Psoas muscle (tissue), 8 donors: ENCODE measurements at places on chromosomes 12 and 14. TPM values are rescaled to one million over a fixed set of nuclear protein-coding genes. Genes with fewer than 3 reads are reported as not detected.

- H3K4me3 ChIP-seq: no peak overlapping the region
- no peak for DNase-seq
- H3K36me3 ChIP-seq: no peaks in the 10 kb centered on the region
Observed at GRCh38 chr12:119024356-119024755, 43.0 kb downstream of the SRRM4 start.

GRCh38 chr12:65765436-65765813 is 58.9 kb upstream of the HMGA2 start:
- no peaks in the 10 kb centered on the region for H3K27me3 ChIP-seq
- no peaks in the 10 kb centered on the region for H3K36me3 ChIP-seq
- H3K27ac ChIP-seq: no peak overlapping the region
- no peaks in the 10 kb centered on the region for H3K4me1 ChIP-seq
- no peak for DNase-seq

DNA sequence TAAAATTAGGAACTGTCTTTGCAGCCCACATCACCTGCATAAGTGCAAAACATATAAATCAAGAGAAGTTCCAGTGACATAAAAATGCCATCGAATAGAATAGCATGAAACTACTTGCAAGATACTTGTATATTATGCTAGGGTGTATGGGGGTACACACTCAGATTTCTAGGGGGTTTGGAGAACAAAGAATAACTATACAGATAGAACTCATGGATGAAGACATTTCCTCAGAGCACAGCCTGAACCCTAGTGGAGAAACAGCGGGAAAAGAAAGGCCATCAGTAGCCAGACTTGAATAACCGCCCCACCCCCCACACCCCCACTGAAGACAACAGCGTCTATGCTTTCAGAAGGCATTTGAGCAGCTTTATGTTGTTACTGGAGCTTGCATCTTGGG is 425.8 kb downstream of the NPAS3 start:
- H3K36me3 ChIP-seq: no peaks in the 10 kb centered on the region
- no peaks in the 10 kb centered on the region for H3K27me3 ChIP-seq
- DNase-seq: no peak
- no peak overlapping the region for H3K27ac ChIP-seq
- H3K4me1 ChIP-seq: peaks cover 3% of the 10 kb centered on the region

DNA sequence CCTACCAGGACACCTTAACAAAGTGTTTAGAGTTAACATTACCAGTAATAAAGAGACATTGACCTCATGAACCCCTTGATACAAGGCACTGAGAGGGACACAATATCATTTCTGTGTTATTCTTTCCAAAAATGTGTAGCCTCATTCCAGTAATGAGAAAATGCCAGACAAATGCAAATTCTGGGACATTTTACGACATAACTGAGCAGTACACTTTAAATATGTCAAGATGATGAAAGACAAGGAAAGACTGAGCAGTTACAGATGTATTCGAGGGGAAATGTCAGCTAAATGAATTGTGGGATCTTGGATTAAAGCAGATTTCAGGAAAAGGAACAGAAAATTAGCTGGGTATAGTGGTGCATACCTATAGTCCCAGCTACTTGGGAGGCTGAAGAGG is 255.6 kb downstream of the ERC1 start:
- no peaks in the 10 kb centered on the region for H3K27me3 ChIP-seq
- H3K36me3 ChIP-seq: no peaks in the 10 kb centered on the region
- H3K4me1 ChIP-seq: no peaks in the 10 kb centered on the region
- no peak overlapping the region for H3K4me3 ChIP-seq
- H3K27ac ChIP-seq: no peak overlapping the region

DNA sequence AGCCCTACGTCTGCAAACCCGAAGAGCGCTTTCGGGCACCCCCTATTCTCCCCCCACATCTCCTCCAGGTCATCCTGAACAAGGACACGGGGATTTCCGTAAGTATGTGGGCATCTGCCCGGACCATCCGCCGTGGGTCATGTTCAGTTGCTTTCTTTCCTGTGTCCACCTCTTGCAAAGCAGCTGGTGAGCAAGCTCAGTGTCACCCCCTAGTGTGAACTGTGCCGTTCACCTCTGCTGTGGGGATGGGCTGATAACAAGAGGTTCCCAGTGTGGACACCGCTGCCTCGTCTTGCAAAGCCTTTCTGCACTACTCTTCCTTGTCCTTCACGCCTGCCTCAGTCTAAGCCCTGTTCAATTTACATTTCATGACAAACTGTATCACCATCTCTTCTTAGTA is 8.6 kb downstream of the PRKAB1 start:
- peaks cover 8% of the 10 kb centered on the region for H3K4me1 ChIP-seq
- peaks cover 100% of the 10 kb centered on the region for H3K36me3 ChIP-seq
- no peak overlapping the region for H3K4me3 ChIP-seq
- H3K27me3 ChIP-seq: no peaks in the 10 kb centered on the region

DNA sequence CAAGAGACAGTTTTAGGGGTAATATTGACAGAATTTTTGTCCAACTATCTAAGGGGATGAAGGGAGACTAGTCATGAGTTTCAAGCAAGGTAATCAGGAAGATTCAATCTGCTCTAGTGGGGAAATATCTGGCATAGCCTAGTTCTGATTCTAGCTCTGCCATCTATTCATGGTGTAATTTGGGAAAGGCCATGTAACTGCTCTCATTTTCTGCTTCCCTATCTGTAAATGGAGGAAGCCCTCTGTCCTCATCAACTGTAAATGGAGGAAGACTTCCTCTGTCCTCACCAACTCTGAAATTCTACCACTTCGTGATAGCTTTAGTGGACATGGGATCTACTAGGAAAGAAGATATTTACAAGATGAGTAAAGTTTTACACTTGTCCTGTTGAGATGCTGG is 37.9 kb downstream of the BHLHE41 start:
- H3K27me3 ChIP-seq: no peaks in the 10 kb centered on the region
- no peak overlapping the region for H3K4me3 ChIP-seq
- no peaks in the 10 kb centered on the region for H3K4me1 ChIP-seq
- no peaks in the 10 kb centered on the region for H3K36me3 ChIP-seq

- no peak overlapping the region for H3K4me3 ChIP-seq
- no peak overlapping the region for H3K27ac ChIP-seq
- H3K27me3 ChIP-seq: no peaks in the 10 kb centered on the region
- DNase-seq: no peak
- no peaks in the 10 kb centered on the region for H3K36me3 ChIP-seq
- no peaks in the 10 kb centered on the region for H3K4me1 ChIP-seq
Observed at GRCh38 chr12:113413488-113413939, 8.7 kb upstream of the SDSL start.

Gene ZFHX2
- 0.62 TPM for total RNA-seq

GRCh38 chr12:68304626-68305025 is 27.5 kb downstream of the MDM1 start:
- H3K36me3 ChIP-seq: no peaks in the 10 kb centered on the region
- H3K4me3 ChIP-seq: no peak overlapping the region
- no peaks in the 10 kb centered on the region for H3K4me1 ChIP-seq
- no peaks in the 10 kb centered on the region for H3K27me3 ChIP-seq

Gene ADGRD1
- total RNA-seq: 2.1 TPM

GRCh38 chr14:67971627-67972625 is 152.3 kb downstream of the RAD51B start:
- peaks cover 14% of the 10 kb centered on the region for H3K4me1 ChIP-seq
- no peak for DNase-seq
- peak overlapping the region; percentile 41 for H3K27ac ChIP-seq
- no peaks in the 10 kb centered on the region for H3K27me3 ChIP-seq

Gene ITGA7
- 399 TPM for total RNA-seq

Gene LTBR
- total RNA-seq: 37.3 TPM

Gene OLR1
- 0.56 TPM for total RNA-seq

GRCh38 chr12:101653503-101653902 is 43.9 kb upstream of the CHPT1 start:
- no peaks in the 10 kb centered on the region for H3K4me1 ChIP-seq
- no peak overlapping the region for H3K4me3 ChIP-seq
- H3K36me3 ChIP-seq: peaks cover 3% of the 10 kb centered on the region
- H3K27ac ChIP-seq: no peak overlapping the region
- no peak for DNase-seq

GRCh38 chr12:6052940-6053329 is 71.5 kb downstream of the VWF start:
- H3K4me1 ChIP-seq: no peaks in the 10 kb centered on the region
- H3K4me3 ChIP-seq: no peak overlapping the region
- H3K27ac ChIP-seq: no peak overlapping the region
- no peaks in the 10 kb centered on the region for H3K36me3 ChIP-seq
- DNase-seq: no peak

DNA sequence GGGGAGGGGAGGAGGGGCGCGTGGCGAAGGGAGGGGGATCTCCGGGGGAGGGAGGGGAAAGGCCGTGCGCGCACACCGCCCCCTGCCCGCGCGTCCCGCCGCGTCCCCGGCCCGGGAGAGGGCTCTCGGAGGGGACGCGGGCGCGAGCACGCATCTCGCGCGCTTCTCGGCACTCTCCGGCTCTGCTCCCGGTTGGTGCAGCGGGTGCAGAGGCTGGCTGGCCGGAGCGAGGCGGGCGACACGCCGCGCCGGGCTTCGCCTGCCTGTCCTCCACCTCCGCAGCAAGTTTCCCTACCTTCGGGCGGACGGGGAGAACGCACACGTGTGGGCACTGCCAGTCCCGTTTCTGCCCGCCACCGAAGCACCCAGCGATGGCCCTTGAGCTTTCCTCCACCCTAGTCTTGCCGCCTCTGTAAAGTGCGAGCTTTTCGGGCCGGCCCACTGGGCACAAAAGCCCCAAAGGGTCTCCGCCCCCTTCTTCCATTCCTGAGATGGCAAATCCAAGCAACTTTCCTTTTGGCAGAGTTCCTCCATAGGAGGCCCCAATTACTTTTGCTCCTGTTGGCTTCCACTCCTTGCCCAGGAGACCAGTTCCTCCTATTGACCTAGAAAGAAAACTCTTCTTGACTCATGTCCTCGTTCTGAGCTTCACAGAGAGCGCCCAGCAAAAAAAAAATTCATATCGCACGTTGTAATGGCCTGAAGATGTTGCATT is 363 bp upstream of the CSAD start:
- no peaks in the 10 kb centered on the region for H3K27me3 ChIP-seq
- peak overlapping the region; percentile 77 for H3K4me3 ChIP-seq
- peaks cover 44% of the 10 kb centered on the region for H3K36me3 ChIP-seq
- peak; percentile 90 for DNase-seq
- H3K4me1 ChIP-seq: peaks cover 41% of the 10 kb centered on the region

GRCh38 chr12:39329018-39329417 is 113.9 kb downstream of the KIF21A start:
- no peaks in the 10 kb centered on the region for H3K27me3 ChIP-seq
- no peaks in the 10 kb centered on the region for H3K4me1 ChIP-seq
- H3K36me3 ChIP-seq: no peaks in the 10 kb centered on the region
- H3K27ac ChIP-seq: no peak overlapping the region

DNA sequence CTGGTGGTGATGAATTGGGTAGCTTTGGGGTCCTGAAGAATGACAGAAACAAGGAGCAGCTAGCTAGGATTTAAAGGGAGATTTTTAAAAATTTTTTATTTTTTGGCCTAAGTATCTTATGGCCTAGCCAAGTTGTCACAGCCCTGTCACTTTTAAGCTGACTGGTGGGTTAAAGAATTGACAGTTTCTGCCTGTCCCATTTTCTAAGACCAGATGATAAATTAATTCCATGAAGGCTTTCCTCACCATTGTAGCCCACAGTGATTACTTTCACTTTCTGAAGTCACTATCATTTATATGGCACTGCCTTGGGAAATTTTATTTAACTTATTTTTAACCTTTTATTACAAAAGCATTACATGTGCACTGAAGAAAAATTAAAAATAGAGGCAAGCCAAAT is 43.2 kb downstream of the BICDL1 start:
- no peaks in the 10 kb centered on the region for H3K36me3 ChIP-seq
- H3K4me1 ChIP-seq: no peaks in the 10 kb centered on the region
- H3K4me3 ChIP-seq: no peak overlapping the region
- H3K27ac ChIP-seq: no peak overlapping the region
- no peak for DNase-seq

- H3K36me3 ChIP-seq: no peaks in the 10 kb centered on the region
- DNase-seq: no peak
- no peak overlapping the region for H3K27ac ChIP-seq
Observed at GRCh38 chr14:96067985-96068930, 29.1 kb downstream of the C14orf132 start.

DNA sequence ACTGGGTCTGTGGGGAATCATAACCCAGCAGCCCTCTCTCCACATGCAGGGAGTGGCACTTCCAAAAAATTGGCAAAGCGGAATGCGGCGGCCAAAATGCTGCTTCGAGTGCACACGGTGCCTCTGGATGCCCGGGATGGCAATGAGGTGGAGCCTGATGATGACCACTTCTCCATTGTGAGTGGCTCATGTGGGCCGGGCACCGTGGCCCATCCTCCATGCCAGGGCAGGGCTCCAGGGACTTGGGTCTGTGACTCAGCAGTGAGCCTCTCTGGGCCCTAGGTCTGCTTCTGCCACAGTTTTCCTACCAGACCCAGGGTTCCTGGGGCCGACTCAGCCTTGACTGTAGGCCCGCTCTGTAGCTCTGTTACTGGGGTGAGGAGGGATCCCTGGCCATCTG is 2.2 kb downstream of the NPFF start:
- H3K27me3 ChIP-seq: no peaks in the 10 kb centered on the region
- H3K27ac ChIP-seq: peak overlapping the region; percentile 66
- peaks cover 22% of the 10 kb centered on the region for H3K4me1 ChIP-seq
- DNase-seq: peak; percentile 56
- H3K36me3 ChIP-seq: peaks cover 39% of the 10 kb centered on the region
- no peak overlapping the region for H3K4me3 ChIP-seq

Gene PLD4
- 0.04 TPM for total RNA-seq

Gene BMAL2
- 0.24 TPM for total RNA-seq

GRCh38 chr12:68856510-68856909 is 48.5 kb downstream of the MDM2 start:
- DNase-seq: no peak
- no peaks in the 10 kb centered on the region for H3K4me1 ChIP-seq
- H3K36me3 ChIP-seq: no peaks in the 10 kb centered on the region
- H3K27ac ChIP-seq: no peak overlapping the region

DNA sequence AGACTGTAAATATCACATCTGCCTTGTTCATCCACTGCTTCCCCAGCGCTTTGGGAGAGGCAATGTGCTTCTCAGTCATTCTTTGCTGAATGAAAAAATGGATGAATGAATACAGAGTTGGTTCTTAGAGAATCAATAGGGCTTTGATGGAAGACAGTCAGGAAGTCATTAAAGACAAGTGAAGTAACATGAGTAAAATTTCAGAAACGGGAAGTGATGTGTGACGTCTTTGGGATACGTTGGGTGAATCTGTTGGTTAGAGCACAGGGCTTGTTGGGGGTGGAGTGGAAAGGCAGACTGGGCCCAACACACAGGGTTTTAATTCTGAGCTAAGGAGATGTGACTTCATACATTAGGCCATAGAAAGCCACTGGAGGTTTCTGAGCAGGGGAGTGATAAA is 39.0 kb upstream of the NRXN3 start:
- no peak overlapping the region for H3K27ac ChIP-seq
- no peaks in the 10 kb centered on the region for H3K4me1 ChIP-seq
- no peak for DNase-seq
